ENCODE measurements at places on chromosomes 1 and 21. TPM values are rescaled to one million over a fixed set of nuclear protein-coding genes. Genes with fewer than 3 reads are reported as not detected.

PEX14 gene
- 25.2 TPM for polyA plus RNA-seq

PEA15 gene
- 117 TPM for polyA plus RNA-seq

CD164L2 gene
- 0.47 TPM for polyA plus RNA-seq

COL11A1 gene
- polyA plus RNA-seq: 7.9 TPM

ANGPTL3 gene
- polyA plus RNA-seq: 7.2 TPM

LIPI gene
- polyA plus RNA-seq: 0.16 TPM

- DNase-seq: no peak
These were observed 475.7 kb downstream of the USP25 start for GRCh38 chr21:16205527-16205926.

GRCh38 chr1:195326325-195326724, 1281.9 kb downstream of the KCNT2 start:
- DNase-seq: no peak

- DNase-seq: peak; percentile 76
These were observed 2.5 kb upstream of the APOBEC4 start for GRCh38 chr1:183655562-183656075.

- DNase-seq: no peak
These were observed 25.8 kb upstream of the KCNE1 start for GRCh38 chr21:34537838-34538237.

- no peak for DNase-seq
These were observed 16.0 kb upstream of the SCCPDH start for GRCh38 chr1:246708166-246708565.

GRCh38 chr1:38558500-38559445, 300.8 kb downstream of the RRAGC start:
- DNase-seq: no peak

DNA sequence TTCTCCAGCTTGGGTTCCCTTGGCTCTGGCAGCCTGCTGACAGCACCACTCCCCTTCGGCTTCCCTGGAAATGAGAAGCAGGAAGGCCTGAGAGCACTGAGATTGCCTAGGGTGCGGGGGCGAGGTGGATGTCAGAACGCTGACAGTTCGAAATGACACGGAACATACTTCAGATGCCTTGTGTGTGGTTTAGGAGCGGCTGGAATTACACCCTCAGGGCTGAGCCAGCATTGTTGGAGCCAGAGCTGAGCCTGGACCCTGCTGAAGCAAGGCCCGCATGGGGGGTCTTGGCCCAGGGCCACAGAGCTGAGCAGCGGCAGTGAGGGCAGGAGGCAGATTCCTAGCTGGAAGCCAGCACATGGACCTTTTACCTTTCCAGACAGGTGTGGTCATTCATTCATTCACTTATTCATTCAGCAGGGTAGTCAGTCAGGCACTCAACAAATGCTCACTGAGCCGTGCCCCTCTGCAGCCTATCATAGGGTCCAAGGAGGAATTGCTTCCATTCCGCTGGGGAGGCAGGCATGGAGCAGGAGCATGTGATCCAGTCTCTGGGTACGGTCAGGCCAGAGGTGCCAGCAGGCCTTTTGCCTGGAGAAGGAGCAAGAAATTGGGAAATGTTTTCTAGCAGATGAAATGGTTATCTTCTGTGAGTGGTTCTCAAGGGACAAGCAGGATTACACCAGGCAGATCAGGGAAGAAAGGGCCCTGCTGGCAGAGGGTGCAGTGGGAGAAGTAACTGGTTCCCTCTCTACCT, 6.6 kb upstream of the FOXE3 start:
- no peak for DNase-seq

Measured in renal cortex interstitium (tissue), 15 donors.